Placental epithelial cell (primary cell): ENCODE measurements at places on chromosomes 2 and 18. TPM values are rescaled to one million over a fixed set of nuclear protein-coding genes. Genes with fewer than 3 reads are reported as not detected.

CCDC148 gene
- 0.11 TPM in 1 of 2 replicates, not detected in the other for total RNA-seq

KIAA2012 gene
- total RNA-seq, result under 0.01 TPM in 1 of 2 replicates, not detected in the other

TRAPPC8 gene
- 38.5 and 47.8 TPM in 2 replicates for total RNA-seq

SCYGR6 gene
- not detected in 2 replicates for total RNA-seq

EVX2 gene
- not detected in 2 replicates for total RNA-seq

TMEM247 gene
- not detected in 2 replicates for total RNA-seq

IL36RN gene
- 8.6 and 23.4 TPM in 2 replicates for total RNA-seq

CYP27A1 gene
- 1.1 and 2.4 TPM in 2 replicates for total RNA-seq

RUFY4 gene
- total RNA-seq, result not detected in 2 replicates

PLGLB1 gene
- 1.1 and 1.6 TPM in 2 replicates for total RNA-seq

RNF181 gene
- 125 and 174 TPM in 2 replicates for total RNA-seq

SLC9A2 gene
- under 0.01 TPM in 2 replicates for total RNA-seq

SH3BP4 gene
- 34.9 and 74.2 TPM in 2 replicates for total RNA-seq

CD207 gene
- total RNA-seq, result not detected in 2 replicates

SPATA3 gene
- not detected in 2 replicates for total RNA-seq

GALNT14 gene
- total RNA-seq, result not detected in 2 replicates

SGPP2 gene
- not detected in 2 replicates for total RNA-seq

BOLL gene
- not detected in 2 replicates for total RNA-seq

OSBPL1A gene
- total RNA-seq, result 33.9 and 44.4 TPM in 2 replicates
